ENCODE measurements at places on chromosomes 11 and 22. TPM values are rescaled to one million over a fixed set of nuclear protein-coding genes. Genes with fewer than 3 reads are reported as not detected.

The CD248 gene
- total RNA-seq, result not detected

The IGSF22 gene
- total RNA-seq, result 0.12 TPM

GRCh38 chr11:23932485-23932898 lies 564.4 kb upstream of the LUZP2 start:
- DNase-seq, result peak; percentile 4

- DNase-seq, result peak; percentile 72
Measured at GRCh38 chr11:116605543-116606459, 167.0 kb downstream of the BUD13 start.

The TNKS1BP1 gene
- total RNA-seq, result 143 TPM

DNA sequence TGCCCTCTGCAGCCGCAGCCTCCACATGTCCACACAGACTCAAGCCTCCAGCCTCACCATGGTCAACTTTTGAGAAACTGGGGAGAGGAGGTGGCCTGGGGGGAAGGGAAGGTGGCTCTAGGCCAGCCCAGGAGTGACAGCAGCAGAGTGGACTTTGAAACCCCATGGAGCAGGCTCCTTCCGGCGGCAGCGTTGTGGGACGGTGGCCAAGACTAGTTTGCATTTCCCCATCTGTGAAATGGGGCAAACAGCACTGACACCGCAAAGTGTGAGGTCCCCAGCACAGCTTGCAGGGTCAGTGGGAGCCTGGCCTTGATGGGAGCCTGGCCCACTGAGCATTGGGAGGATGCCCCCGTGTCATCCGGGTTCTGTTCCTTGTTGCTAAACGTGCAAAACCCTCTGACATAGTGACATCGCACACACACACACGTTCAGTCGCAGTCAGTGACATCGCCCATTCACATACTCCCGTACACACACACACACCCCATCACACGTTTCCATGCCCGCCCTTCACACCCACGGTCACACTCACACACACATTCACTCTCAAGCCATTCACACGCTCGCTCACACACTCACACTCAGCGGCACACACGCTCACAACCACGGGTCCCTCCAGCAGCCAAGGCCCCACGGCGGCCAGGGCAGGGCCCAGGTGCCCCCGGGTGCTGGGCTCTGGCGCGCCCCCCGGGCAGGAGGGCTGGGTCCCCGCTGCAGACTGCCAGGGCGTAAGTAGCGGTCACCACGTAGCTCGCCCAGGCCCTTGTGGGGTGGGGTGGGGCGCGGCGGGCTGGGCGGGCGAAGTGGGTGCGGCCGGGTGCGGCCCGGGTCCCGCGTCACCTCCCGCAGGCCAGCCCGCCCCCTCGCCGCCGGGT lies 585 bp downstream of the CYB5R3 start:
- DNase-seq, result peak; percentile 37

GRCh38 chr11:112106070-112106469 lies 19.4 kb downstream of the SDHD start:
- DNase-seq, result peak; percentile 73

The B4GAT1 gene
- 38.9 TPM for total RNA-seq

The MMP27 gene
- not detected for total RNA-seq
